ENCODE measurements at places on chromosomes 2 and 18.

GRCh38 chr2:58727981-58728656, 487.0 kb upstream of the FANCL start:
- DNase-seq = no peak

- no peak for DNase-seq
These were observed 295.4 kb downstream of the CYP26B1 start for GRCh38 chr2:71852141-71852711.

- DNase-seq = no peak
These were observed 530.6 kb downstream of the CCDC85A start for GRCh38 chr2:56714400-56714799.

DNA sequence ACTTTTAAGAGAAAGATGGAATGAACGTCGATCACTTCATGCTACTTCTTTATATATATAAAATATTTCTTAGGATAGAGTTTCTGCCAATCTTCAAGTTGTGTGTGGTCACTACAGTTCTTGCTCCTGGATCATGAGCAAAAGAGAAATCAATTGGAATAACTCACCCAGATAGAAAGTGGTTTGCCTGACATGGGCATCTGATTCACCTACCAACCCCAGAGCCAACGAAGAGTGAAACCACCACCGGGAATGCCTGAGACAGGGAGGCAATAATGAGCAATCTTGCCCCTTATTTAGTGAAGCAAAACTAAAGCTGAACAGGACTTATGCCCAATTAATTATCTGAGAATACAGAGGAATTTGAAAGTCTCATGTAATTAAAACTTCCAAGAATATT, 250.2 kb upstream of the REG3G start:
- DNase-seq = no peak

DNA sequence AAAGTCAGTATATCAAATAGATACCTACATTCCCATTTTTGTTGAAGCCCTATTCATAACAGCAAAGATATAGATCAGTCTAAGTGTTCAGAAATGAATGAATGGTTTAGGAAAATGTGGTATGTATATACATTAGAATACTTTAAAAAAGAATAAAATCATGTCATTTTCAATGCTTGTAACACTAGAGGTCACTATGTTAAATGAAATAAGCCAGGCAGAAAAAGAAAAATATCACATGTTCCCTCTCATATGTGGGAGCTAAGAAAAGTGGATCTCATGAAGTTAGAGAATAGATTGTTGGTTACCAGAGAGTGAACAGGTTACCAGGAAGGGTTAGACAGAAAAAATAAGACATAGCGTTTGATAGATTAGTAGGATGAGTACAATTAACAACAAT, 1111.0 kb upstream of the SLC39A10 start:
- DNase-seq = no peak

- DNase-seq = no peak
These were observed 394.5 kb downstream of the DLGAP1 start for GRCh38 chr18:4060427-4061281.

DNA sequence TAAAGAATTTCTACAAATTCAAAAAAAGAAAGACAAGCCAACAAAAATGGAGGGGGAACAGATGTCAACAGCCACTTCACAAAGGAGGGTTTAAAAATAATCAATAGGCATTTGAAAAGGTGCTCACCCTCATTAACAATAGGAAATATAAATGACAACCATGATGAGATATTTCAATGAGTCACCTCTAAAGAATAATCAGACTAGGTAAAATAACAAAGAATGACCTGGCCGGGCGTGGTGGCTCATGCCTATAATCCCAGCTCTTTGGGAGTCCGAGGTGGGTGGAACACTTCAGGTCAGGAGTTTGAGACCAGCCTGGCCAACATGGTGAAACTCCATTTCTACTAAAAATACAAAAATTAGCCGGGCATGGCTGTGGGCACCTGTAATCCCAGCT, 133.6 kb downstream of the KCNE4 start:
- no peak for DNase-seq

DNA sequence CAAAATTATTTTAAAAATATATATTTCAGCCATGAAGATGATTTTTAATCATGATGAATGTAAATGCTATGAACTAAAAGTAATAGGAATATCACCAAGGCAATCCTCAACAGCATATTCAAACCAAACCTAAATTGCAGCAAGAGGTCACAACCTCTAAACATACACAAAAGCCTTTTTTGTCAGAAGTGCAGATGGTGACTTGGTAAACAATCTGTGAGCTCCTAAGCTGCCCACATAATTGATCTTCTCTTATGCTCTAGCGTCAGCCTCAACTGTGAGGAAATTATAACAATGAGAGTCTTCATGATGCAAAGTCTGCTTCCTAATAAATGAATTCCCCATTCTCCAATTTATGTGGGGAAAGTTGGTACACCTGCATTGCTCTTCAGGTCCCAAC, 113.2 kb downstream of the TSN start:
- DNase-seq = no peak

DNA sequence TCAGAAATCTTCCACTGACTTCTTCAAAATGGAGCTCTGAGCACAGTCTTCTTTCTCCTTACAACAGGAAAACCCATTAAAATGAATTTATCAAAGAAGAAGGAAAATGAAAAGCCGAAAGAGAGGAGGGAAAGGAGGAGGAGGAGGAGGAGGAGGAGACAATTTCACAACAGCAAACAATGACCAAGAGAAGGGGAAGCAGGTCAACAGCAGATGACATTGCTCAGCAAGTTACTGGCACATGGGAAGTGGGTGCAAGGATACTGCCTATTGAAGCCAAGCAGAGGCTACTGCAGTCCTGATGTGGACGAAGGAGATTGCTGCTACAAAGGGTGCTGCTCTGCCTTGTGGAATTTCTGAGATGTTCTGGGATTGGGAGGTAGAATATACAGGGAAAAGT, 268.2 kb upstream of the FBXO11 start:
- no peak for DNase-seq

- DNase-seq = no peak
These were observed 204.9 kb upstream of the SALL3 start for GRCh38 chr18:78774741-78775141.

- DNase-seq = peak; percentile 10
These were observed 906.7 kb downstream of the NRXN1 start for GRCh38 chr2:50125246-50125645.

DNA sequence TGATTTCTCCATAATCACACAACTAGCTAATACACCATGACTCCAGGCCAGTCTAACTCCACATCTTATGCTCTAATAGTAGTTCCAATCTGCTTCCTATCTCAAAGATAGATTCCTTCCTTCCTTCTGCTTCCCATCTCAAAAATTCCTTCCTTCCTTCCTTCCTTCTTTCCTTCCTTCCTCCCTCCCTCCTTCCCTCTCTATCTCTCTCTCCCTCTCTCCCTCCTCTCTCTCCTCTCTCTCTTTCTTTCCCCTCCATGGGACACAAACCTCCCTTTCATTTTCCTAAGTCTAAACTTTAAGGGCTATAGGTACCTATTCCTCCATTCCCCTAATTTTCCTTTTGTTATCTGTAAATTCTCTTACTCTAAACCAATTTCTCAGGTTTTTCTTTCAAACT, 62.5 kb downstream of the CCDC88A start:
- DNase-seq = no peak

- DNase-seq = no peak
These were observed 675 bp downstream of the PRKD3 start for GRCh38 chr2:37323781-37324535.

DNA sequence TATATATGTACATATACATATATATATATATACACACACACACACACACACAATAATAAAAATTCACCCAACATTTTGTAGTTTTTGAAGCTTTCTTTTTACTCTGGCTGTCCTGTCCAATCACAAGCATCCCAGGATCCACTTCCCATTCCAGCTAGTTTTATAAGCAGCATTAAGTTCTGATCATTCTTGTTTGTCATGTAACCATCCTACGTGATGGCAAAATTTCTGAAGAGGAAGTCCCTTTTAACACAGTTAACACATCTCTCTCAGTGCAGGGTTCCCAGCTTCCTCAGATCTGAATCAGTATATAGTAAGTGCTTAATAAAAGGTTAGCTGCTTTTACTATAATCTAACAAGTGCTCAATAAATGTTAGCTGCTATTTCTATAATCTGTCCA, 26.4 kb downstream of the MYOM1 start:
- DNase-seq = no peak

GRCh38 chr2:134462275-134462674, 208.4 kb downstream of the MGAT5 start:
- no peak for DNase-seq

DNA sequence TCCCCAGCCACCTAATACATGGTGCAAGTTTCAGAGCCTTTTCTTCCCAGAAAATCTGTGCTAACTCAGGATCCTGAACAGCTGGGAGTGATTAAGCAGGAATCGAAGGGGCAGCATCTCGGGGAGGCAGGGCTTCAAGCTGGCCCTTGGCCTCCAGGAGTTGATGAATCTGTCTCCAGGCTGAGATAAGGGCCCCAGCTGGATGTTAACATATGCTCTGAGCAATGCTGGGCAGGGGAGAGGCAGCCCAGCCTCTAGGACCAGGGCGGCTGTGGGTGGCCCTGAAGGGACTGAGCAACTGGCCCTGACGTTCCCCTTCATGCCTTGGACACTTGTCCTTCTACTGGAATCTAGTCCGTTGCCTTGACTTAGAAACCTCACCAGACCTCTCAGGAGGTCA, 84.1 kb upstream of the EPC2 start:
- no peak for DNase-seq

GRCh38 chr2:80338794-80339193, 34.2 kb upstream of the LRRTM1 start:
- no peak for DNase-seq

Data from NCI-H2107 (cell line).